NCI-H1930 (cell line): ENCODE measurements at places on chromosomes 7 and 10.

DNA sequence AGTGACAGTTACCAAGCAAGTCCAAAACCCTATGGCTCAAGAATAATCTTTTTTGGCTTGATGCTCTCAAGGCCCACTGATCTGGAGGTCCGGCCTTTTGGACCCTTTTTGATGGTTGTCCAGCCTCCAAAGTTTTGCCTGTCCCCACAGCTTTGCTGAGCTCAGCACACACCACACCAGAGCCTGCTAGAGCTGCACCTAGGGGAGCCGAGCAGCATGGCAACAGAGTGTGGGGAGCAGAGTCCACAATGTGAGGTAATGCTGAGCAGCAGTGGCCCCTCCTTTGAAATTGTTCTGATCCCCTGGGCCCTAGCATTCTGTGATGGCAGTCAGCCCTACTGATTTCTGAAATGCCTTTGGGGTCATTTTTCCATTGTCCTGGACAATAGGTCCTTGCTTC, 9.3 kb downstream of the GIMAP7 start:
- DNase-seq = no peak

DNA sequence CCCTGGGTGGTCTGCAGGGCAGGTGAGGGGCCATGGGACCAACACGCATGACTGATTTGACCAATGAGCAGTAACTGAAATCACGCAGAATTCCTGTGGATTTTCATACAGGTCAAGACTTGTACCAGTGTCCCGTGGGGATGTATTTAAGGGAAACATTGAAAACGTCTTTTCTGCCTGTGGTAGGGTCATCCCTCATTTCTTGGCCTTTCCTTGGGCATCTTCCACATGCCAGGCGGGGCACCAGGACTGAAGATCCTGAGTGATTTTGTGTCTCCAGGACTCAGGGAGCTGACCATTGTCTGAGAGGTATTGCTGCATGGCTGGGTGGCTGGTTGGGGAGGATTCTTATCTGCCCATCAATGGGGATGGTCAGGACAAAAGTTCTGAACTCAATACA, 289.0 kb downstream of the GLRX3 start:
- DNase-seq = no peak

DNA sequence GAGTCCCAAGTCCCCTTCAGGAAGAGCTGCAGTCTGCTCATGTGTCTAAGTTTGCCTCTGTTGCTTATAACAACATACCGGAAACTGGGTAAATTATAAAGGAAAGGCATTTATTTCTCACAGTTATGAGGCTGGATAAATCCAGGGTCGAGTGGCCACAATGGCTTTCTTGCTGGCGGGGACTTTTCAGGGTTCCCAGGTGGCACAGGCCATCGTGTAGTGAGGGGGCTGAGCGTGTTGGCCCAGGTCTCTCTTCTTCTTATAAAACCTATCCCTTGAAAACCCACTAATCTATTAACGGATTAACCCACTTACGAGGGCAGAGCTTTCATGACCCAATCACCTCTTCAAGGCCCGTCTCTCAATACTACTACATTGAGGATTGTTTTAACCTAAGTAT, 8.7 kb downstream of the VIPR2 start:
- DNase-seq = no peak

DNA sequence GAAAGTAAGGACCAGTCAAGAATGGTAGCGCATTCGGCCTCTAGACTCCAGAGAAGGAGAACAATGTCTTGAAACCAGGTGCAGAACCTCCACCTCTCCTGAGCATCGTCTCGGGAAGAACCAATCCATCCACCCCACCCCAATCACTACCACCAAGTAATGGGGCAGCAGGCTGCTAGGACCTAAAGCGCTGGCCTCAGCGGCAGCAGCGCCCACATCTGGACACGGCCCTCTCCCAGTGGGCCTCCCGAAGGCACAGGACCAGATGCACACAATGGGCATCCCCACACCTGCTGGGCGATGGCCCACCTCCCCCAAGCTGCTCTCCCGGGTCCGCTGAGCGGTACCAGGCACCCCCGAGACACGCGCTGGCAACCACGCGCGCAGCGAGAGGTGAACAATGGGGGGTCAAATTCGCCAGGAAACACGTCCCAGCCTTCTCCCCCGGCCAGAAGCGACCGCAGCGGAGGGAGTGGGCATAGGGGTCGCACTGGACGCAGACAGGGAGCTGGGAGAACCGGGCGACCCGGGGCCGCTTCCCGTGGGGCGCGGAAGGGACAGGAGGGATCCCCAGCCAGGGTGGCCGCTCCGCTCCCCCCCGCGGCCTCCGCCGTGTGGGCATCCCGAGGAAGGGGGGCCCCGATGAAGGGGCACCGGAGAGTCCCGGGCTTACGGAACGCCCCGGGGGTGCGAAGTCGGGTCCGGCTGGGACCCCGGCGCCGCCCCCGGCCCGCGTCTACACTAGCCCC, 506 bp downstream of the CTTNBP2 start:
- peak; percentile 11 for DNase-seq

- DNase-seq = no peak
These were observed 81.4 kb upstream of the LAMB4 start for GRCh38 chr7:108211382-108212201.

DNA sequence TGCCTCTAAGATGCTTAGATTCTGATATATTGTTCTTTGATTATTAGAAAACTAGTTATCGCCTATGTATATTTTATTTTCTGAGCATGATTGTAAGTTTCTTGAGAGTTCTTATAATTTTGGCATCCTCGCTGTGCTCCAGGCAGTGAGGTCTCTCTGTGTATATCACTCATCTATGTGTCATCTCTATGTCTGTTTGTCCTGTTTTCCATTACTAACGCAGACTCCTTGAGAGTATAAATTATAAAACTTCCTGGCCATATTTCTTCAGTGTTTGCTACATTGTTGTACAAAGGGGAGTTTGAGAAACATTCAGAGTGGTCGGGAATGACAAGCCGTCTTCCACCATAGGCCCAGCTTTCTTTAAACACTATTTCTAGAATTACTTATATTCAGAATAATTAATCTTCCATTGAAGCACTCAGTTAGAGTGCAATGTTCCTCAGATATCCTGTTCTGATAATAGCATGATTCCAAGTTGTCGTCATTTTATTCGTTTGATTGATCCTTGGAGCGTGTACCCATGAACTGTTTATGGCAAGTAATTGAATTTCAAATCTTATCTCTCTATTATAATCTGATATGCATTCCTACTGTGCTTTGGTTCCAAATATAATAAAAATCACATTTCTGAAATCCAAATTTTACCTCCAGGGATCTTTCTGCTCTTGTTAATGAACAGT, 206.6 kb downstream of the BAMBI start:
- no peak for DNase-seq
